BE2C (cell line): ENCODE measurements at places on chromosomes 16 and 17.

GRCh38 chr17:56970974-56971373, 7.0 kb upstream of the SCPEP1 start:
- DNase-seq = no peak

- DNase-seq = no peak
Measured at GRCh38 chr16:9824200-9825068, 357.8 kb downstream of the GRIN2A start.

- no peak for DNase-seq
Measured at GRCh38 chr16:65964752-65965151, 401.7 kb upstream of the CDH5 start.

GRCh38 chr17:64564098-64564497, 57.3 kb downstream of the CEP95 start:
- DNase-seq = no peak

DNA sequence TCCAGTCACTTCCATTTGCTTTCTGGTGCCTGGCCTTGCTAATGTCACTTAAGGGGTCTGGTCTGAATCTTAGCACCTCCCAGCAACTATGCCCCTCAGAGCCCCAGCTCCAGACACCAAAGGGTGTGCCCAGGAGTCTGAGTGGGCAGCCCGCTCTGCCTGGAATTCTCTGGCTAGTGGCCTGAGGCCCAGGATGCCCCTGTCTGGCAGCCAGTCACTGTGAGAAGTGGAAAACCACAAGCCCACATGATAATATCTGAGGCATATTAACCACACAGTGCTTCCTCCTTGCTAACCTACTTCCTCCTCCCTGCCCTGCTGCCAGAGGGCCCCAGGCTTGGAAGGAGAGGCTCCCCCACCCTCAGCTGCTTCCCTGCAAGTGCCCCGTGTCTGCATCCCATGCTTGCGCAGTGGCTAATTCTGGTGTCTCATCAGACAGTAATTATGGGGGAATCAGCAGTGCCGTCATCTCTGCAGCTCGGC, 14.0 kb downstream of the SRCIN1 start:
- DNase-seq = peak; percentile 41

DNA sequence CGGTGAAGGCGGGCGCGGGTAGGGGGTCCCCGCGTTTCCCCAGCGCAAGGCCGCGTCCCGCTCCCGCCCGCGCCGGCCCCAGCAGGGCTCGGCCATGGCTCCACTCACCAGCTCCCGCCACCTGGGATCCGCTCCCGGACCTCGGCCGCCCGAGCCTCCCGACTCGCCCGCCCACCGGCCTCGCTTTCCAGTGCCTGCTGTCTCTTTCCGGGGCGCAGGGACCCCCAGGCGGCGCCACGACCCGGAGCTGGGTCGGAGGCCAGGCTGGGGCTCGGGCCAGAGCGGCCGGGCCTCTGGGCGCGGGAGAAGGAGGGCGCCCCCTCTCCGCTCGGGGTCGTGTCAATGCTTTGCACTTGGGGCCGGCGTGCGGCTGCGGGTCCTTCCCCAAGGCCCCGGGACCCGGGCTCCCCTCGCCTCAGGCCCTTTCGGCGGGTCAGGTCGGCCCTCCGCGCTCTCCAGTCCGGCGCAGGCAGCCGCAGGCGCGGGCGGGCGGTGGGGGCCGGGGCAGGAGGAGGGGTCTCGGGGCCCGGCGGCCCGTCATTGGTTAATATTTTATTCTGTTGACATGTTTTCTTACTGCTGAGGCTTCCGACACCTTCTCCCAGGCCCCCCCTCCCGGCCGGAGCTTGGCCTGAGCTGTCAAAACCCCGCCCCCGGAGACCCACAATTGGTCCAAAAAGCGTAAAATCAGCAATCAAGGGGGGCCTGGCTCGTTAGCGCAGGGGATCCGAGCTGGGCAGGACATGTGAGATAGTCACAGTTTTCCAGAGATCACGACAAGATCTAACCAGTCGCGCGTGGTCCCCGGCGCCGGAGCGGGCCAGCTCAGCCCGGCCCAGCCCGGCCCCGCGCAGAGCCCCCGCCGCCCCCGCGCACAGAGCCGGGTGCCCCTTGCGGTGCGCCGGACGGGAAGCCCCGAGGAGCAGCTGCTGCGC, at the start of gene TBX2:
Gene TBX2, plus strand, starts transcription at position 713 of the 935 bp plus-strand sequence. CDS start 334 bp downstream, outside the sequence.
- peak; percentile 94 for DNase-seq
